ENCODE measurements at places on chromosomes 12 and 14. TPM values are rescaled to one million over a fixed set of nuclear protein-coding genes. Genes with fewer than 3 reads are reported as not detected.

SSTR1 gene
- not detected for polyA plus RNA-seq

PRR13 gene
- polyA plus RNA-seq: 84.6 TPM

PLXNC1 gene
- polyA plus RNA-seq: 9.7 TPM

DDN gene
- polyA plus RNA-seq: 0.75 TPM

FGF6 gene
- polyA plus RNA-seq: not detected

NPFF gene
- 0.34 TPM for polyA plus RNA-seq
